ENCODE measurements at places on chromosomes 2 and 18.

DNA sequence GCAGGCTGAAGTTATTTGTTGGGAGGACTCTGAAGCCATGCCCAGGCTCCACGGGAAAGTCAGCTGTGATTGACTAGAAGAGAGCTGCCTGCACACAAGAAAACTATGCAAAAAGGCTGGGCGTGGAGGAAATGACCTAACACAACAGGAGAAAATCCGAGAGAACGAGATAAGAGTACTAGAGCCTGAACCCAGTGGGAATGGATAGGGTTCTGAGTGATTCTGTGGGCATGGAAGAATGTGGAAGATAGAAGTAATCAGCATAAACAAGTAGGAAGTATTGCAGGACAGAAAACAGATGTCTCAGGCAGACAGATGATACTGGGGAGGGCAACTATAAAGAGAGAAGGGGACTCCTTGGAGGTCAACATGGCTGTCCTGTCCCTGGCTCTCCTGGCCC lies 12.1 kb upstream of the COPS8 start:
- no peak for DNase-seq

- DNase-seq = no peak
Observed at GRCh38 chr2:121689356-121689755, 40.1 kb upstream of the CLASP1 start.

DNA sequence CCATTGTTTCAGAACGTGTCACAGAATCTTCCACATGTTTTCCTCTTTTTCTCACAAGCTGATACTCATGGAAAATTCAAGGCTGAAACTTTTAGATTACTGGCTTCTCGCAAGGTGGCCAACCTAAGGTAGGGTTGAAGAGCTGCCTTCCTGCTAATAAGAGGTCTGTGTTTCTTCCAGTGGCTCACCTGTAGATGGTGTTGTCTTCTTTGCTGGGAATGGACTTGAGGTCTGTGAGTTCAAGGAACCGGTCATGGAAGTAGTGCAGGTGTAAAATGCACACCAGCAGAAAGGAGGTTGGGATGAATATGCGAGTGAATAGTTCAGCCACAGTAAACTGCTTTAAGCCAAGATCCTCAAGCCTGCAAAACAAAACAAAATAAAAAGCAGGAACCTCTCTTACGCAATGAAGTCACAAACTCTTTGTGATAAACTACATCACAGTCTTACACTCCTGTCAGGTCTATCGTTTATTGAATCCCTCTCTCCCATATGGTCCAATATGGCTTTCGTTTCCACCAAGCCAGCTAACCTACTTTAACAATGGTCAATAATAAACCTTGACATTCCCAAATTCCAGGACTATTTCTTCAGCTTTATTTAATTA lies 258.9 kb downstream of the NAPG start:
- DNase-seq = no peak

DNA sequence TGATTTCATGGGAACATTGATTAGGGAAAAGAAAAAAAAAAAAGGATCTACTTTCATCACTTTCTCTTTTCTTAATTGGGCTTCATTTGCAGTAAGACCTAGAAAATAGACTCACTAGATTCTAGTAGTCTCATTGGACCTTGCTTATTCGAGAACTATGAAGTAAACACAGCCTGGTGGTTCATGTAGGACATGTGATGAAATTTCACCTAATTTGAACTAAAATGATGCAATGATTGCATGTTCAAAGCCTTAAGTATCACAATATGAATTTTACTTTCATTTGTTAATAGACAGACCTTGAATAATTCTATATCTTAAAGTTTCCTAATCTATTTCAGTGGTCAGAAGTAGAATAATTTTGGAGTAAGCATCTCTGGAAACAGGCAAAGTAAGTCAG lies 688.9 kb upstream of the NRXN1 start:
- DNase-seq = no peak

GRCh38 chr18:37470986-37471385 lies 94.6 kb downstream of the CELF4 start:
- no peak for DNase-seq
